H9 (cell line): ENCODE measurements at places on chromosomes 5 and 9.

- no peak for DNase-seq
Observed at GRCh38 chr5:22541037-22541436, 312.1 kb downstream of the CDH12 start.

DNA sequence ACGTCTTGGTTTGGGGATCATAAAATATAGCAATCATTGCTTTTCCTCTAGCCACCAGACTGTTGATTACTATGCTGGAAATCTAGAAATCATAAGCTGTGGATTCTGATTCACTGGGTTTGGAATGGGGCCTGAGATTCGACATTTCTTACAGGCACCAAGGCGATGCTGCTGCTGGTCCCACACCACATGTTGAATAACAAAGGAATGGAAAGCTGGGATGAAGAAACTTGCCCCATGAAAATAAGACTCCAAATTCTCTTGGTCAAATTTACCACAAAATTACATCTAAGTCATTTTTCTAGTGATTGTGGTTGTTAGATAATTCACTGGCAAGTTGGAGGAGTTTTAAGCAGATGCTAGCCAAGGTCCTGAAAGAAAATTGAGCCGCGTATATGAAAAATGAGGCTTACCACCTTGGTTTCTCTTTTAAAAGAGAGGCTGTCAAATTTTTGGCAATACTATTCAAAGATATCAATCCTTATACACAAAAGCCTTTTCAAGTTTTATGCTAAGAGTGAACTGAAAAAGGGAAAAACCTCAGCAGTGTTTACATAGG lies 23.0 kb upstream of the MEIKIN start:
- no peak for DNase-seq

- peak; percentile 65 for DNase-seq
Observed at GRCh38 chr9:122095010-122095767, 2.1 kb upstream of the TTLL11 start.

DNA sequence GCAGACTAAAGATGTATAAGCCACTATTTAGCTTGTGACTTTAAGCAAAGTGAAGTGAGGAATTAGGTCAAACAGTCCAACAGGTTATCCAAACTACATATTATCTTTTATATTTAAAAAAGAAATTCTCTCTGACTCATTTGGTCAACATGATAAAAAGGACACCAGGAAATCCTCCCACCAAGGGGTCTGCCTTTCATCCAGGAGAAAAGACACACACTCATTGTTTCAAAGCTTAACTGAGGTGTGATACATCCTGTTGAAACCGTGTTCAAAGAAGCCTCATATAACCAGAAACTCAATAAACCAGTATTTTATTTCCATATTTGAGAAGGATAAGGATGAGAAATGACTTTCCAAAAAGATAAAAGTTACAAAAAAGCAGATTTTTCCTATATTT lies 417.1 kb downstream of the HCN1 start:
- no peak for DNase-seq

DNA sequence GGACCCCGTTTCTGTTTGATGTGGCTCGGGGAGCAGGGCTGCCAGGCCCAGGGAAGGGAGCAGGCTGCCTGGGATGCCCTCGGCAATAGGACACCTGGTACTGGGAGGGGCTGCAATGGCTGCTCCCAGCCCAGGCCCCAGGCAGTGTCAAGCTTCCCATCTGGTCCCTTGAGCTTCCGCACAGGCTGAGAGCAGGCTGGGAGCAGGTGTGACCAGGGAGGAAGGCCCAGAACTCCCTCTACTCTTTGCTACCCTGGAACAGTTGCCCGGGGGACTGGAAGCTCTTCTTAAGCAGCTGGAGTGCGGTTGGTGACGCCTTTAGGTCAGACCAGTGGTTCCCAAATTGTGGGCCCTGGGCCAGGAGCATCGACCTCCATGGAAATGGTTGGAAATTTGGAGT lies 186.9 kb downstream of the GADD45G start:
- no peak for DNase-seq

GRCh38 chr5:149380466-149381121 lies 1.5 kb upstream of the IL17B start:
- no peak for DNase-seq

- DNase-seq: no peak
Observed at GRCh38 chr5:114636271-114636670, 274.4 kb downstream of the KCNN2 start.

DNA sequence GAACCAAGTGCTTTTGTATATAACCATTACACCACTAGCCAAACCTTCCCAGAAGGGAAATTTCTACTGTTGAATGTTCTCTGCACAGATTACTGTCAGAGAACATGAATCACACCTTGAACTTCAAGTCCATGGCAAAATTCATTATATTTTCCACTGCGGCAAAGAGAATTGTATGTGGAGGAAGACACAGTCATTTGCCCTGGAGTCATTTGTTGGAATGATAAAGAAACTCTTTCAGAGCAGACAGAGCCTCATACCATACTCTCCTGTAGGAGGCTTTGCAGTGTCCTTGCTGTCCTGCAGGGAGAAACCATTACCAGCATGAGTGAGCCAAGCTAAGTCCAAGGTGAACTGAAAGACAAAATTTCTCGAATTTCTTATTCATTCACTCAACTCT lies 369.0 kb downstream of the ARHGEF28 start:
- DNase-seq: no peak
